ENCODE measurements at places on chromosomes 1 and 21. TPM values are rescaled to one million over a fixed set of nuclear protein-coding genes. Genes with fewer than 3 reads are reported as not detected.

The SMYD2 gene
- 78.8 TPM for total RNA-seq

DNA sequence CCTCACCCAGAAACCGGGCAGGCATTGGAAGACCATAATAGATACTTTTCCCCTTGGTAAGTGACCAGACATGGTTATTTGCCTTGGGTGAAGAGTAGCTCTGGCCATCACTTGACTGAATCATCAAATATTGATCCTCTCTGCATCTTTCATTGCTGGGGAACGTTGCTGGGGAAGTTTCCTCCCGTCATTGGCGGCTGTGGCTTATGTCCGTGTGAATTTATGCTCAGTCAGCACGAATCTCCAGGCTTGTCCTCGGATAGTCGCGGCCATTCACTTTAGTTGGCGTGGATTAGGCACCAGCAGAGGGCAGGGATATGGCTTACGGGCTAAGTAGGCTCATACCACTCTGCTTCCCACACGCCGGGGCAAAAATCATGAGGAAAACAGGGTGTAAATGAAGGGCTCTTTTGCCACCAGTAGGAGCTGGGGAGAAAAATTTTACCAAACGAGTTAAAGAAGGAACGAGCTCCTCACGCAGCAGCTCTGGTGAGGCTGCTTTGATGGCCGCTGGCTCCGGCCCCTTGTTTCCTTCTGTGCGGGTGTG, 473.4 kb downstream of the CAMTA1 start:
- no peak for DNase-seq

DNA sequence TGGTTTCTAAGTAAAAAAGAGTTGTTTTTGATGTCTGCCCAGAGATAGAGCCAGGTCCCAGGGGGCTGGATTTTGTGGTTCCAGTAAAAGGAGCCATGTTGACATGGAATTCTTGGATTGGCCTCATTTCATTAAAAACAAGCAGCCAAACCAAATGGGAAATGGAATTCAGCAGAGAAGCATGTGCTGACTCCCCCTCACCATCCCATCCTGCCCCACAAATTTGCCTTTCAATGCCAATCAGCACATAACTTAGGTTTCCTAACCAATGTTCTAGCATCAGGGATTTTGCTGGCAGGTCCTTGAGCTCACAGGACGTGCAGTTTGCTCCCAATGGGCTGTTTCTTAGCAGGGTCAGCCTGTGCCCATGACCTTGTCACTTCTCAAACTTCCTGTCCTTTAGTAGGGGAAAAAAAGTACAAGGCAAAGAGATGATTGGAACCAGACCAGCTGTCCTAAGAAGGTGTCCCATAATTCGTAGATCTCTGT, 101.5 kb upstream of the GADD45A start:
- DNase-seq = no peak

- DNase-seq = peak; percentile 34
Observed at GRCh38 chr1:222792744-222793143, 22.1 kb upstream of the DISP1 start.

DNA sequence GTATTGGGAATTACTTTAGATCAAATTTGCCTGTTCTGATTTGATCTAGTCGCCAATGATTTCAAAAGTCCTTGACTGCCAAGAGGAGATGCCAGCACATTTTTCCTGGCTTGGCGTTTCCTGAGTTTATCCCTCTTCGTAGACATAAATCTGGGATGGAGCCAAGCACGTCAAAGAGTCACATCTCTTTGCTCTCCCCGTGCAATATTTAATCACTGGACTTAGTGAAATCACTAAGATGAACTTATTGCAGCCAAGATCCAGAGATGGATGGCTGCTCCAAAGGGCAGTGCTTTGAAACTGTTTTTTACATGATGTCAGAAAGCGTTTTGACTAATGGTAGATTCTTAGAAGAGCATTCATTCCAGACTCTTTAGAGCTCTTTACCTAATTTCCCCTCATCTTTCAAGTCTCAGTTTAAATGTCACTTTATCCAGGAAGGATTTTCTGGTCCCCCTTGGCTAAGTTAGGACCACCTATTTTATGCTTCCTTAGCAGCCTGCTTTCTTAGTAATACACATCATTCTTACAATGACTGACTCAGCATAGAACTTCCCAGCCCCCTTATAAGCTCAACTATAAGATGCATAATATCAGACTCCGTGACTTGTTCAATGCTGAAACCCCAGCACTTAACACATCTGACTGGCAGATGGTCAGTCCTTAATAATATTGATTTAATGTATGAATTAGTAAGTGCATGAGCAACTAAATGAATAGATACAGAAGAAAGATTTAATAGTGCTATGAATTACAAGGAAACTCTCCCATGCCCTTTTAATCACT, 94.4 kb upstream of the GREM2 start:
- peak; percentile 80 for DNase-seq

DNA sequence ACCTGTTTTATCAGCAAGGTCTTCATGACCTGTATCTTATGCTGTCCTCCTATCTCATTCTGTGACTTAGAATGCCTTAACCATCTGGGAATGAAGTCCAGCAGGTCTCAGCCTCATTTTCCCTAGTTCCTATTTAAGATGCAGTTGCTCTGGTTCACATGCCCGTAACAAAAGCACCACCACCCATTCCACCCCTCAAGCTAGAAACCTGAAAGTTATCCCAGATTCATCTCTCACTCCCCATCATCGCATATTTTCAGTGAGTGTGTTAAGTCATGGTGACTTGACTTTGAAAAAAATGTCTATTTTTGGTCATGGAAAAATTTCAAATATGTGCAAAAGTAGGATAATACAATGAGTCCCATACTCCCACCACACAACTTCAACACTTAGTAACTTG, 11.7 kb downstream of the HMGN2 start:
- DNase-seq = no peak
